Non-pigmented ciliary epithelial cell (primary cell): ENCODE measurements at places on chromosomes 3 and 15.

DNA sequence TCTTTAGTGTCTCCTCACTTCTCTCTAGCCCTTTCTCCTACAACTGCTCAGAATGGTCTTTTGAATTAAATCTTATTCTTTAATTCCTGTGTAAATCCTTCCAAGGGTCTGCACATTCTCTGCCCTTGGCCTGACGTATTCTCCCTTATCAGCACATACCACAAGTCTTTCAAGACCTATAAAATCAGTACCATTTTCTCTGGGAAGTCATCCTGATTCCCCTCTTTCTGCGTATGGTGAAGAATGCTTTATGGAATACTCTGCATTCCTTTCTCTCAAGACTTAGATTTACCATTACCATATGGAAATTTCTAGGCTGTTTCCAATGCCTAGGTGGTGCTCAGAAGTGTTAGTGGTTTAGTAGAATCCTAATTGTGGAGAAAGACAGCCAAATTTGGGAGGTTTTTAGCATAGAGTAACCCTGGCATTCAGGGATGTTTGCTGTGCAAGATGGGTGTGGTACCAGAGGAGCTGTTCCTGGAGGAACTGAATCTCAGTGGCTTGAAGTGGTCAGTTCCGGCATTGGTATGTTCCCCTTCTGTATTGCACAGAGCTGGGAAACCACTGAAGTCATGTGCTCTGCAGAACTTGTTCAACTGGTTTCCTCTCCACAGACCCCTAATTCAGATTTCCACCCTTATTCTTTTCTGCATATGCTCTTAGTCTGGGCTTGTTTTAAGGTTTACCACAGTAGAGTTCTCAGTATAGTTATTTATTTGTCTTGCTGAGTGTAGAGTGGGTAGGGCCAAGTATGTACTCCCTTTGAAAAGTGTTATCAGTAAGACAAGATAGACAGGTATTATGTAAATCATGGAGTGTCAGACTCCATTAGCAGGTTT, 24.5 kb downstream of the IQGAP1 start:
- no peak for DNase-seq

- DNase-seq, result peak; percentile 3
Measured at GRCh38 chr15:61383421-61383820, 154.3 kb upstream of the RORA start.

GRCh38 chr15:37098468-37099318, 1.7 kb downstream of the MEIS2 start:
- DNase-seq, result no peak

- no peak for DNase-seq
Measured at GRCh38 chr3:122233101-122233952, 49.9 kb downstream of the CASR start.

GRCh38 chr3:34247401-34247800, 449.0 kb downstream of the PDCD6IP start:
- DNase-seq, result no peak
